ENCODE measurements at places on chromosomes 2 and 18. TPM values are rescaled to one million over a fixed set of nuclear protein-coding genes. Genes with fewer than 3 reads are reported as not detected.

GRCh38 chr2:66070721-66071602 is 364.0 kb upstream of the MEIS1 start:
- no peak for DNase-seq
- no peaks in the 10 kb centered on the region for H3K27me3 ChIP-seq
- H3K36me3 ChIP-seq, result no peaks in the 10 kb centered on the region
- H3K27ac ChIP-seq, result no peak overlapping the region
- H3K4me1 ChIP-seq, result no peaks in the 10 kb centered on the region
- no peak overlapping the region for H3K4me3 ChIP-seq

DNA sequence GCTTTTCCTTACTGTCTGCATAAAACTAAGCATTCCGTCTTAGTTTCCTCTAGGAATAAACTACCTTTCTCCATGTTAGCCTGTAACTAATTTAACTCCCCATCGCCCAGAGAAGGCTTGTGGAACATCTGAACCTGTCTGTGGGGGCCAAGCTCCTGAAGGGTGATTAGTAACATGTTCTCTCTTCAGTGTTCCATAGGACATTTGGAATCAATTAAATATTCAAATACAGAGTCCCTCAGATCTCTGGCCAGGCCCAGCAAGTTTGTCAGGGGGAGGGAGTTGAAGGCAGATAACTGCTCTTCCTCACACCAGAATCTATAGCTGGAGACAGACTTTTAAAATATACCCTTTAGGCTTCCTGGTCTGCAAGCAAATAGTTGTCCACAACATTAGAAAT is 8.8 kb downstream of the RDH14 start:
- H3K36me3 ChIP-seq, result no peaks in the 10 kb centered on the region
- H3K27me3 ChIP-seq, result no peaks in the 10 kb centered on the region
- no peak overlapping the region for H3K27ac ChIP-seq
- no peaks in the 10 kb centered on the region for H3K4me1 ChIP-seq
- H3K4me3 ChIP-seq, result no peak overlapping the region

Gene OTOF
- total RNA-seq, result 0.83 TPM

Gene ZC3H15
- 82.5 TPM for total RNA-seq
